ENCODE measurements at places on chromosomes 11 and 22.

DNA sequence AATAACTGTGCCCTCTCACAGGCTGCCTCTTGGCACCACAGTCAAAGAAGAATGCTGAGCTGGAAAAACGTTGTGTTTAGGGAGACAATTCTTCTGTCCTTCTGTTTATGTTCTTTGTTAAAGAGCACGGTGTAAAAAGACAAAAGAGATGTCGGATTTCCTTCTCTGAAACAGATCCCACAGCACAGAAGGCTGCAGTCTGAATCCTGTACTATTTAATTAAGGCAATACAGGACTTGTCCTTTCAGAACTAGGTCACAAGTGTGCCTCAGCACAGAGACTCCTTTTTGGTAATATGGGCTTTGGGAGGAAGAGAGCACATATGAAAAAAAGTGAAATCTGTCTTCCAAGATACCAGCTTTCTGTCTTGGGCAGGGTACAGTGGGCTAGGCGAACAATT lies 201.2 kb downstream of the NTM start:
- no peak for DNase-seq

DNA sequence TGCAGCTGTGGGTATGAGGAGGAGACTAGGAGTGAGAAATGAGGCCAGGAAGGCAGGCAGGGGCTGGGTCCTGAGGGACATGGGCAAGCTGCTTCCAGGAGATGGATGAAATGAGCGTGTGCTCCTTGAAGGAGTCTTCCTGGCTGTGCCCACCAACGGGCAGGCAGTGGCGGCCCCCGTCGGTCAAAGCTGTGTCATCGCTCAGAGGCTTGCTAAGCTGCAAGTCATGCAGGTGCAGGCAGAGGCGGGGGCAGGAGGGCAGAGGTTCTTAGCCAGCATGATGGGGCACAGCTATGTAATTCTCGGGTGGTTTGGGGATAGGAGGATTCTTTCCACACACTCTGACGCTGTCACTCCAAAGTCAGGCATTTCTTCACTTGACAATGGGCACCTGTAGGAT lies 12.5 kb upstream of the PEX26 start:
- no peak for DNase-seq

DNA sequence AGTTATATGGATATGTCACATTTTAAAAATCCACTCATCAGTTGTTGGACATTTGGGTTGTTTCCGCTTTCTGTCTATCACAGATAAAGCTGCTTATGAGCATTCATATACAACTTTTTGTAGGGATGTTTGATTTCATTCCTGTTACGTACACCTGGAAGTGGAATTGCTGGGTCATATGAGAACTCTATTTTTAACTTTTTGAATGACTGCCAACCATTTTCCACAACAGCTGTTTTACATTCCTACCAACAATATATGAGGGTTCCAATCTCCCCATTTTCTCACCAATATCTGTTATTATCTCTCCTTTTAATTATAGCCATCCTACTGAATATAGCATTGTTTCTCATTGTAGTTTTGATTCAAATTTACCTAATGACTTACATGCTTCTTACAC lies 172.0 kb downstream of the UVRAG start:
- no peak for DNase-seq

- DNase-seq, result no peak
Measured at GRCh38 chr11:107719073-107719472, 7.2 kb upstream of the SLN start.

DNA sequence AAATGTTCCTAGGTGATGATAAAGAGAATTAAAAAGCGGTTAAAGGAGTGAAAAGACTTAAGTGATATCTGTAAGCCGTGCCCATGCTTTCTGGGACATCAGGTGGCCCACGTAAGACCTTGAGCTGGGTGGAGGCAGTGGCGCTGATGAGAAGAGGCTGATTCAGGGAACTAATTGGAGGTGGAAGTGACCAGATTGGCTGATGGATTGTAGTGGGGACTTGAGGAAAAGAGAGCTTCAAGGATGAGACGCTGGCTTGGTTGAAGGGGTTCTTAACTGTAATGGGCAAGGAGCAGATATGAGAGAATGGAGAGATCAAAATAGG lies 69.1 kb upstream of the EP300 start:
- DNase-seq, result no peak

- no peak for DNase-seq
Measured at GRCh38 chr22:43854121-43854785, 8.1 kb downstream of the SULT4A1 start.

DNA sequence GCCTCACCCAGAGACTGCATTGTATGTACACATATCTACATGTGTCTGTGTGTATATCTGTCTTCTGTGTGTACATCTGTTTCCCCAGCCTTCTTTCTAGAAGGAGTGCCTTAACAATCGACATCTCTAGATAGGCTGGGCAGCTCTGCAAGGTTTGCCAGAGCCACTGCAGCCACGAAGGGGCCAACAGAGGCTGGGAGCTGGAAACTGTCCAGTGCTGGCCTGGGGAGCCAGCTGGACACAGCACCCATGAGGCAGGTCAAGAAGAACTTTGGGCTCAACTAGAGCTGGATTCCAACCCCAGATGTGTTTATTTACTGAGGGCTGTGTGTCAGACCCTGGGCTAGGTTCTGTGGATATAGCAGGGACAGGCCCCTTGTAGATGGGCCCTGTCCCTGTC lies 3.3 kb downstream of the SGSM1 start:
- DNase-seq, result no peak

DNA sequence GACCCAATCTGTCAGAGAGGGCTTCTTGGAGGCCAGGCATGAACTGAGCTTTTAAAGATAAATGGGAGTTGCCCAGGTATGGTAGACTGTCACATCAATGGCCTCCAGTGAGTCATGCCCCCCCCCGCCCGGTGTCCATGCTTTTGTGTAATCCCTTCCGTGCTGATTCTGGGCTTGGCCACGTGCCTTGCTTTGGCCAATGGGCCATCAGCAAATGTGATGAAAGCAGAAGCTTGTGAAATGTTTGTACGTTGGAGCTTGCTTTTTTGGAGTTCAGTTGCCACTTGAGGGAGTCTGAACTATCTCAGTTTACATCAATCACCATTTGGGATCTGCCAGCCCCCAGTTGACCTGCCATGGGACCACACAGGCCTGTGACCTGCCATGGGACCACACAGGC lies 4.3 kb upstream of the THY1 start:
- DNase-seq, result no peak

GRCh38 chr11:64441127-64441526 lies 82.2 kb downstream of the RPS6KA4 start:
- DNase-seq, result no peak

GRCh38 chr11:123450623-123451022 lies 20.6 kb downstream of the GRAMD1B start:
- no peak for DNase-seq

GRCh38 chr11:81644239-81644840 lies 1089.3 kb downstream of the FAM181B start:
- peak; percentile 55 for DNase-seq

DNA sequence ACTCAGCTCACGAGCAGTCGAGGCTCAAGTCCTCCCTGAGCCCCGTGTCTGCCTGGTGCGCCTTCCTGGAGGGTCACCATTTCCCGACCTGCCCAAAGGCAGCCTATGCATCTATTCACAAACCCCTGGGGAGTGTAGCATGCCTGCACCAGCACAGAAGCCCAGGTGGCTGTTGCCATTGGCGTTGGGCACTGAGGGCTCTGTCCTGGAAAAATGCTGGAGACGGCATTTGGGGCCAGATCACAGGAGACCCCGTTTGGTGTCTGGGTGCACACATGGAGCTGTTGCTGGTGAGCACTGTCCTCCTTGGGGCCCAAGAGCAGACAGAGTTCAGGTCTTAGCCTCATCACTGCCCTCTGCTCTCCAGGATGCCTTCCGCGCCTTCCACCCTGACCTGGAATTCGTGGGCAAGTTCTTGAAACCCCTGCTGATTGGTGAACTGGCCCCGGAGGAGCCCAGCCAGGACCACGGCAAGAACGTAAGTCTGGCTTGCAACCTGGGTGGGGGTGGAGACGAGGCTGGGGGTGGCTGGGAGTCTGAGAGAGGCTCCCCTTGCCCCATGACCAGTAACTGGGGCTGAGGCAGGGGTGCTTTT lies 9.4 kb downstream of the FADS2 start:
- DNase-seq, result no peak

DNA sequence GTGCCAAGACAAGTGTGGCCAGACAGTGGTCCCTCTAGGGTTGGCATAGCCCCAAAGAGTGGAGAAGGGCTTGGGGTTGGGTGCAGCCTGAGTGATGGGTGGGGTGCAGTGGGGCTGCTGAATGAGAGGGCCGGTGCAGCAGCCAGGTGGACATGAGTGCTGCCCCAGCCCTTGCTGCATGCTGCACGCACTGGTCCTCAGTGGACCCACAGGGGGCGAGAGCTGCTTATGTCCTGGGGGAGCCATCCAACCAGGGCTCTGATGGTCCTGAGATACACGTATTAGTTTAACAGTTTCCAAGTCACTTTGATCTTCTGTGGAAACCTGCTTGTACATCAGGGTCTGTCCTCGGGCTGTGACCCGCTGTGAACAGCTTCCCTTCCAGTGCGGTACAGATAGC lies 23.9 kb upstream of the ACR start:
- DNase-seq, result no peak

DNA sequence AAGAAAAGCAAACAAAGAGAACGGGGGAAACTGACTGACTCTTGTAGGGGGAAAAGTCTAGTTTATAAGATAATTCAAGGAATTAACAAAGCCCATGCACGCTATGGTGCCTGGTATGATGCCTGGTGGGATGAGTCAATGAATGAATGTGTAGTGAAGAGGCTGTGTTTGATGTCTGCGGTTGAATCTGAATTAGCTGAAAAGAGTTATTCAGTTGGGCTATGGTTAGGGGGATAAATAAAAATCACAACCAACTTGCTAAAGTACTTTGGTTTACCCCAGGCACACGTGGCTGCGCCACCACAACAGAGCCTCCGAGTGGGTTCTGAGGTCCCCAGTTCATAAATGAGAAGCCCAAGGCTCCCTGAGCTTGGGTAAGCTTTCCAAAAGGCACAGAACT lies 369.3 kb upstream of the SYN3 start:
- no peak for DNase-seq

DNA sequence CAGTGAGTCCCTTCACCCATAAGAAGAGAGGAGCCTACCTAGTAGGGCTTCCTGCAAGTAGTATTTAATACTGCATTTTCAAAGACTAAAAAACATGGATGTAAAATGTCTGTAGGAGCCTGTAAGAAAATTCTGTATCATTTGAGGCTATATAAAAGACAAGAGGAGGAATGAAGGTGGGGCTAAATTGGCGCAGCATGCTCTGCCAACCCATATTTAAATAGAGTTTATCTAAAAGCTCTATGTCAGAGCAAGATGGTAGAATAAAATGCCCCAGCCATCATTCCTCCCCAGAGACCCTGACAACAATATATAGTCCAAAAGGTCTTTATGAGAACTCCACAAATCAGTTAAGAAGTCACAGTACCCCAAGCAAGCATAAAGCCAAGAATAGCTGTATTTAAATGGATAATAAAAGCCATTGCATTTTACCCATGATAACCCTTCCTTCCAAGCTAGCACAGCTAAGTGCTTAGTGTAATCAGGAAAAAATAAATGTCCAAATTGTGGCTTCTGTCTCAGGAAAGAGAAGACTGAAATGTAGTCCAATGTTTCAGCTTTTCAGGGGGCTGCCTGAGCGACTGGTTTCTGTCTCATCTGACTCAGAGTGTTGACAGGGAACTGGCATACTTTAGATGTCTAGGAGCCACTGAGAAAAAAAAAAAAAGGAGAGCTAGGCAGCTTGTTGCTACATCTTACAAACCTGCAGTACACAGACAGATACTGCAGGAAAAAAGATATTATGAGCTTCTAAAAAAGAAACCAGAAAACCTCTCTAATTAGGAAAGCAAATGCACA lies 258.6 kb downstream of the METTL15 start:
- no peak for DNase-seq

DNA sequence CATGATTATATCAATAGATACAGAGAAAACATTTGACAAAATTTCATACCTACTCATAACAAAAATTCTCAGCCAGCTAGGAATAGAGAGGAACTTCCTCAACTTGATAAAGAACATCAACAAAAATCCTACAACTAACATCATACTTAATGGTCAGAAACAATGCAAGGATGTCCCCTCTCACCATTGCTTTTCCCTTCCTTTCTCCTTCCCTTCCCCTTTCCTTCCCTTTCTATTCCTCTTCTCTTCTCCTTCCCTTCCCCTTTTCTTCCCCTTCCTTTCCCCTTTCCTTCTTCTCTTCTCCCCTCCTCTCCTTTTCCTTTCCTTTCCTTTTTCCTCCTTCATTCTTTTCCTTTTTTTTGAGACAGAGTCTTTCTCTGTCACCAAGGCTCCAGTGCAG lies 418.3 kb upstream of the B3GAT1 start:
- DNase-seq, result no peak

DNA sequence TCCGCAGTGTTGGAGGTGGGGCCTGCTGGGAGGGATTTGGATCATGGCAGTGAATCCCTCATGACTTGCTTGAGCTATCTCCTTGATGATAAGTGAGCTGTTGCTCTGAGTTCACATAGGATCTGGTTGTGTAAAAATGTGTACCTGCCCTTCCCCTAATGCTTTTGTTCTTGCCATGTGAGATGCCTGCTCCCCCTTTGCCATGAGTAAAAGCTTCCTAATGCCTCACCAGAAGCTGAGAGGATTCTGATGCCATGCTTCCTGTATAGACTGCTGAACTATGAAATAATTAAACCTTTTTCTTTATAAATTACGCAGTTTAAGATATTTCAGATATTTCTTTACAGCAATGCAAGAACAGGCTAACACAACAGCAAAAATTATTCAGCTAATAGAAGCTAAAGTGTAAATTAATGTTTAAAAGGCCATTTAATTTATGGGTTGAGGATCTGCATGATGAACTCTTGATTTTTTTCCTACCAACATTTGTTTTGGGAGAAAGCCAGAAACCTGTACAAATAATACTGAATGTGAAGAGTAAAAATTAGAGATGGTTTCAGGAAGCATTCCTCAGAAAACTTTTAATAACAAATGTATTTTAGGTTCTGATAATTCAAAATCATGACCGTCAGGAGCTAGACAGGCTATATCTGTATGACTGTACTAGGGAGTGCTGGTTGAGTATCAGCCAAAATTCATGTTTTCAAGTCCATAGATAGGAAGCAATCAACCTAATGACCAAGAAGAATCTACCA lies 177.5 kb upstream of the GRIA4 start:
- no peak for DNase-seq

- DNase-seq, result no peak
Measured at GRCh38 chr11:129440028-129440713, 64.5 kb downstream of the BARX2 start.

- DNase-seq, result no peak
Measured at GRCh38 chr11:83255366-83255765, 30.8 kb downstream of the CCDC90B start.

- peak; percentile 26 for DNase-seq
Measured at GRCh38 chr11:107598225-107599139, 7.5 kb downstream of the ELMOD1 start.
